ENCODE measurements at places on chromosomes 4 and X. TPM values are rescaled to one million over a fixed set of nuclear protein-coding genes. Genes with fewer than 3 reads are reported as not detected.
A peak's percentile ranks its signal among the peaks of the same experiment; 100 is the strongest.

- peak; percentile 78 for ATAC-seq
These were observed 8.8 kb downstream of the ENPEP start for GRCh38 chr4:110484767-110485166.

DNA sequence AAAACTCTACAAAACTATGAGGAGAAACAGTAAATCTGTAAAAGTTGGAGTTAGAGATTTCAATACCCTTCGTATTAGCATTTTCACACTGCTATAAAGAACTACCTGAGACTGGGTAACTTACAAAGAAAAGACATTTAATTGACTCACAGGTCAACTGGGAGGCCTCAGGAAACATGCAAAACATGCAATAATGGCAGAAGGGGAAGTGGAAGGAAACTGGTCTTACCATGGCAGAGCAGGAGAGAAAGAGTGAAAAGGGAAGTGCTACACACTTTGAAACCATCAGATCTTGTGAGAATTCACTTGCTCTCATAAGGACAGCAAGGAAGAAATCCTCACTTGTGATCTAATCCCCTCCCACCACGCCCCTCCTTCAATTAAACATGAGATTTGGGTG, 949.9 kb downstream of the TECRL start:
- no peak for ATAC-seq

The ITM2A gene
- 97.8 TPM for total RNA-seq

DNA sequence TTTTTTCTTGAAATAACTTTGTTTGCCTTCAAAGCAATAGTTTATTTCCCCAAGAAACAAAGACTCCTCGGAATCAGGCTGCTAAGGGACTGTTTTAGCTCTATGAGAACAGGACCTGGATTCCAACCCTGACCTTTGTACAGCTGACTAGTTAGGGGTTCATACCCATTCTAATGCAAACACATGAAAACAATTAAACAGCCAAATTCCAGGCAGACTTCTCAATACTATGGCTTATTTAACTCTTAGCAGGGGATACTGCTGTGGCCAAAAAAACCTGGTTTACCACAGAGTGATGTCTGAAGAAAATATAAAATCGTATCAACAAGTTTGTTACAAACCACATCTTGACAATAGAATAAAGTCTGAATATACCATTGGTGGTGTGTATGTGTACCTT, 129.6 kb upstream of the INTU start:
- no peak for ATAC-seq

The RBPJ gene
- 238 TPM for total RNA-seq

DNA sequence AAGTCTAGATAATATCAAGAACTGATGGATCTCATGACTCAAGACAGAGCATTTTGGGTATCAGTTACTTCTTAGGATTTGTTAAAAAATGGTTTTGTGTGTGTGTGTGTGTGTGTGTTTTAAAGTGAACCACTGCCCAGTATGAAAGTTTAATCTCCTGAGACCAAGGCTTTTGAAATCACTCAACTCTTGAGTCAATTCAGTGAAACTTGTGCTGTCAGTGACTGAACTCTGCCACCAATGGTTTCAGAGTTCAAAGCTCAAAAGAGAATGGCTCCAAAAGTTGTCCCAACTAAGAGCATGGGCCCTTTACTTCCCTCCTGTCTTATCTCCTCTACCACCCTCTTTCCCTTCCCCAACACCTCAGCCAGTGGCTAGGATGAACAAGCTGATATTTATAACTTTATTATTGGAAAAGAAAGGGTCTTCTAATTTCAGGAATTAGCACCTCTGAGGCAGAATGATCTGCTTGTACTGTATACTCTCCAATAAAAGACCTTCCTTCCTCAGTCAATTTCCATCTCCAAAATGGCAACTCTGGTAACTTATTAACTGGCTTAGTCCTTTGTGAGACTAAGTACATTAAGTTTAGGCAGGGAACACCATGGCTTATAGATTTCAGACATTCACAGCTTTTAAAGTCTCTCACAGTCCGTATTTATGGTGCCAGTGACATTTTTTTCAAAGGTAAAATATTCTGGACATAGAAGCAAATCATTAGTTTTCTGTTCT, 152.2 kb downstream of the REPS2 start:
- no peak for ATAC-seq

- ATAC-seq, result no peak
These were observed 106.6 kb downstream of the HMX1 start for GRCh38 chr4:8765084-8765483.

The SOWAHD gene
- total RNA-seq, result not detected

The MMGT1 gene
- total RNA-seq, result 14.6 TPM

- ATAC-seq, result no peak
These were observed 24.1 kb upstream of the MTM1 start for GRCh38 chrX:150544222-150544787.

GRCh38 chrX:138775517-138775916, 64.0 kb upstream of the FGF13 start:
- ATAC-seq, result no peak

The PARM1 gene
- 0.11 TPM for total RNA-seq

The FAM9C gene
- total RNA-seq, result 0.21 TPM

DNA sequence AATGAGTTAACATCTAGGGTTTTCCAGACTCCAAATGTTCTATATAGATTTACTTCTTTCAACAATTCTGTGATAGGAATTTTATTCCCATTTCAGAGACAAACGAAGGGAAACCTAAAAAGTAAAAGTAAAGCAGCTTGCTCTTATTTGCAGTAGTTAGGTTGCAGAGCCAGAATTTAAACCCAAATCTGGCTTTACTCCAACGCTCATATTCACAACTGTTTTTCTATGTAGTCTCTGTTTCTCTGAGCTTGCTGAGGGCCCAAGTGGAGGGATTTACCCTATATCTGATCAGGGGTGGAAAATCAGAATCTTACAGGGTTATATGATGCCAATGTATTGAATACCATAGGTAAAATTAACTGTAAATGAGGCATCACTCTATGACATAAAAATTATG, 599.1 kb upstream of the GRIA3 start:
- no peak for ATAC-seq

DNA sequence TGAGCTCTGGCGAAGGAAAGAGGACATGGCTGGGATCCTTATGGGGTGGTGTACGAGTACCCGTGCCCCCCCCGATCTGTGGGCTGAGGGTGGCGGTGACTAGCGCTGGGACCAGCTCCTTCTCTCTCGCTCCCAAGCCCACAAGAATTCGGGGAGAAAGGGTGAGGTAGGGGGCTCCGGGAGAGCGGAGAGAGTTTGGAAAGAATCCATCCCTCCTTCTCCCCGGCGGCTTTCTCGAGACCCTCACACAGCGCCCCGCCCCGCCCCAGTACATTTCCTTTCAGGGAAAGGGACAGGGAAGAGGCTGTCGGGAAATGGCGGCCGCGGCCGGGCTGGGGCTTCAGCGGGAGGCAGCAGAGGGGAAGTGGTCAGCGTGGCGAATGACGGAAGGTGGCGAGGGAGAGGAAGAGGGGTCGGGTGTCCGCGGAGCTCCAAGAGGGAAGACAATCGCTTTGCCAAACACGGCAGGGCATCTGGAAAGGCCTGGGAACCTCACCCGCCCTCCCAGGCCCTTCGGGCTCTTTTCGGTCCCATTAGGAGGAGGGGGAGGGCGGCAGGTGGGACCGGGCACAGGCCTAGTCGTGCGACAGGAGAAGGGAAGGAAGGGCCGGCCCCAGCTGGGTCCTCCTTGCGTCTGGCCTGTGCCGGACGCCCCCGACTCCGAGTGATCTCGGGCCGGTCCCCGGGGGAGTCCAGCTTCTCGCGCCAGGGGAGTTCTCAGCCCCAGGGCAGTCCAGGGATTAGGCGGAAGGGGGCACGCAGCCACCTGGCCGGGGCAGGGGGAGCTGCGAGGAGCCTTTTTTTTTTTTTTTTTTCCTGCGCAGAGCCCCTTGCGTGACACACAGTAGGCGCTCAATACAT, 10.2 kb downstream of the HNRNPH2 start:
- ATAC-seq, result peak; percentile 67

- ATAC-seq, result no peak
These were observed 34.0 kb downstream of the BMP2K start for GRCh38 chr4:78809928-78810835.

DNA sequence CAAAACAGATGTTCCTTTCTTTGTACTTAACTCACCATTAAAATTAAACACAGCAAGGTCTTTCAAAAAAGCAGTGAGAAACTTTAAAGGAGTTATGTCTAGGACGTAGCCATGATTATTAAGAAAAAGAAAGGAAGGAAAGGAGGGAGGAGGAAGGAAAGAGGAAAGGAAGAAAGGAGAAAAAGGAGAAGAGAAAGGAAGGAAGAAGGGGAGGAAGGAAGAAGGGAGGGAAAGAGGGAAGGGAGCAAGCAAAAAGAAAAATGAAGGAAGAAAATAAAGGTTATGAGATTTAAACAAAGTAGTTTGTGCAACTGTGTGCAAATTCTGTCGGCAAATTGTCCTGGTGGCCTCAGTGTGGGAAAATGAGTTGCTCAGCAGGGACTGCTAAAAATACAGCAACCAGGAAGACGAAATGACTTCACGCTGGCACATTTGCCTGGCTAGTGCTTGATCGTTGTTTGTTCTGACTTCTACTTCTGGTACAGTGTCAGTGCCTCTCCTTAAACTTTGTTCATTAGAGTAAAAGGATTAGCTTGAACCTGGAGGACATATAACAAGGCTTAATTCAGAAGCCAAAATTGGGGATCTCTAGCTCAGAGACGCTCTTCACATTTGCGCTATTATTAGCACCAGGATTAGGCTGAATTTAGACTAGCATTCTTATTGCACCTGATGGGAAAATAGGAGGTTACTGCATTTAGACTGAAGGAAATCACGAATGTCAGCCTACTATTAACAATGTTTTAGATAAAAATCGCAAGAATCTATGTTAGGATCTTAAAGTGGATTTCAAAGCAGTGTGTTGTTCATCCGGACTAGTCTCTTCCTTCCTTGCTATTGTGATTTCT, 81.2 kb downstream of the DCK start:
- no peak for ATAC-seq

DNA sequence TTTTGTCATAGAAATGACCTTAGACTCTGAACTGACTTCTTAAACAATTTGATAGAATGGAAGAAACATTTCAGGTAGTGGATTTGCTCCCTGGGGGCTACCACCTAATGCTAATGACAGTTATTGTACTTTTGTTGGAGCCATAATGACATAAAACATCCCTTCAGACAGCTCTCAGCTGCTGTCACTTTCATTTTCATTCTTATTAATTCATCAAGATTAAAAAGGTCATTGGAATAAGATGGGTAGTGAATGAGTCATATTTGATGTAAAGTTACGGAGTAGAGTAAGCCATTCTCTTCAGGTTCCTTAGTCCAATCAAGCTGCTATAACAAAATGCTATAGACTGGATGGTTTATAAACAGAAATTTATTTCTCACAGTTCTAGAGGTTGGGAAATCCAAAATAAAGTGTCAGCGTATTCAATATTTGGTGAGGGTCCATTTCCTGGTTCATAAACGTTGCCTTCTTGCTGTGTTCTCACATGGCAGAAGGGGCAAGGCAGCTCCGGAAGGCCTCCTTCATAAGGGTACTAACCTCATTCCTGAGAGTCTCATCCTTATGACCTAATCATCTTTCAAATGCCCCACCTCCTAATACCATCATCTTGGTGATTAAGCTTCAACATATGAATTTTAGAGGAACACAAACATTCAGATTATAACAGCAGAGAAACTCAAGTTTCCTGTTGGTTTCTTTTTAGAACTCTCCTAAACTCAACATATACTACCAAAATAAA, 268.5 kb downstream of the ARAP2 start:
- ATAC-seq, result peak; percentile 90

GRCh38 chrX:134743091-134743490, 84.8 kb upstream of the PLAC1 start:
- no peak for ATAC-seq

- no peak for ATAC-seq
These were observed 113.0 kb downstream of the PRDM5 start for GRCh38 chr4:120809518-120809917.

The MGAT4D gene
- total RNA-seq, result not detected

The HS3ST1 gene
- total RNA-seq, result 0.05 TPM

DNA sequence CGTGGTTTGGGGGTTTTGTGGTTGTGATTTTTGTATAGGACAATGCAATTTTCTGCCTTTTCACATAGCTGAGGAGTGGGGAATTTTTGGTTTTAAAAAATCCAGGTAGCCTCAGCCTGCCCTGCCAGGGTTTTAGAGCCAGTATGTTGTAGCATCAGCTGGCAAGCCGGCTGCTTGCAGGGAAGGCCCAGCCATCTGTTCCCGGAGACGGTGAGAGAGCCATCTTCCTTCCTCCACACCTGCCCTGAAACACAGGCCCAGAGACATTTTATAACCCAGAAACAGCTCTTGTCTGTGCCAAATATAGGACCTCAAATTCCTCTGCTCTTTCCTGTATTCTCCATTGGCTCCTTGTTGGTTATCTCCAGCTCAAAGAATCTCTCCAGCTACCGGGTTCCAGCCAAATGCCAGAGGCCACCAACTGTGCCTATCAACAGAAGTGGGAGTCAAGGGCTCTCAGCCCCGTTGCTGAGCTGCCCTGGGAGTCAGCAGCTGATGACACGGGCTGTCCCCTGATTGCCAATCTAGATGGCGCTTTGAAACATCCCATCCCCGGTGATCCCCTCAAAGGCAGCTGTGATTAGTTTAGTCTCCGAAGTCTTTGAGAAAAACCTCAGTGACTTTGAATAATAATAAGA, 595.2 kb downstream of the MID1IP1 start:
- ATAC-seq, result no peak

GRCh38 chr4:176794151-176794550, 1.4 kb upstream of the VEGFC start:
- ATAC-seq, result no peak

- peak; percentile 98 for ATAC-seq
These were observed 23.6 kb upstream of the GRSF1 start for GRCh38 chr4:70863099-70863790.

The RASGEF1B gene
- 0.61 TPM for total RNA-seq
